Vein endothelial cell (primary cell): ENCODE measurements at places on chromosomes 3 and 15. TPM values are rescaled to one million over a fixed set of nuclear protein-coding genes. Genes with fewer than 3 reads are reported as not detected.

FEZF2 gene
- not detected in 2 replicates for total RNA-seq

GOLGA6L7 gene
- total RNA-seq = not detected in 2 replicates

PRR20G gene
- not detected in 2 replicates for total RNA-seq

ADAMTS7 gene
- total RNA-seq = 40.9 and 43.8 TPM in 2 replicates

ISLR2 gene
- total RNA-seq = not detected in 2 replicates

LMOD3 gene
- not detected in 2 replicates for total RNA-seq

ZNF860 gene
- 0.98 and 4.0 TPM in 2 replicates for total RNA-seq

ZNF662 gene
- total RNA-seq = 1.6 and 3.2 TPM in 2 replicates

HEMK1 gene
- total RNA-seq = 7.8 and 9.8 TPM in 2 replicates

RYR3 gene
- under 0.01 TPM in 1 of 2 replicates, not detected in the other for total RNA-seq

MASP1 gene
- 5.2 and 5.6 TPM in 2 replicates for total RNA-seq

DAZL gene
- not detected in 2 replicates for total RNA-seq

SLC15A2 gene
- under 0.01 and 0.33 TPM in 2 replicates for total RNA-seq

CPLX3 gene
- total RNA-seq = not detected in 2 replicates

ZFYVE19 gene
- total RNA-seq = 25.2 and 26.0 TPM in 2 replicates

SPATA12 gene
- total RNA-seq = 0.33 and 0.48 TPM in 2 replicates

GHRL gene
- total RNA-seq = 0.33 TPM in 1 of 2 replicates, not detected in the other

IL16 gene
- total RNA-seq = 0.98 and 3.2 TPM in 2 replicates

SLC35G2 gene
- total RNA-seq = 18.0 and 23.2 TPM in 2 replicates

MED12L gene
- total RNA-seq = 0.65 and 0.67 TPM in 2 replicates

PLOD2 gene
- 190 and 284 TPM in 2 replicates for total RNA-seq

RPL39L gene
- 12.7 and 13.9 TPM in 2 replicates for total RNA-seq

FGF7 gene
- total RNA-seq = 0.19 and 0.98 TPM in 2 replicates

DUOX2 gene
- not detected in 2 replicates for total RNA-seq

RUVBL1 gene
- 51.3 and 70.3 TPM in 2 replicates for total RNA-seq

IGF2BP2 gene
- total RNA-seq = 120 and 137 TPM in 2 replicates

SCAPER gene
- 5.6 and 7.8 TPM in 2 replicates for total RNA-seq

ITGA11 gene
- 2.4 and 2.6 TPM in 2 replicates for total RNA-seq

CILP gene
- total RNA-seq = not detected in 2 replicates

FAM81A gene
- total RNA-seq = 0.19 TPM in 1 of 2 replicates, not detected in the other

LOXL1 gene
- total RNA-seq = 3.0 and 3.6 TPM in 2 replicates

CDC25A gene
- total RNA-seq = 12.4 and 20.9 TPM in 2 replicates

SLC12A1 gene
- total RNA-seq = not detected in 2 replicates

CFAP91 gene
- 0.10 and 0.33 TPM in 2 replicates for total RNA-seq

PDE12 gene
- total RNA-seq = 24.2 and 31.3 TPM in 2 replicates

AHSG gene
- not detected in 2 replicates for total RNA-seq
